ENCODE measurements at places on chromosomes 3 and 15.
A peak's percentile ranks its signal among the peaks of the same experiment; 100 is the strongest.

- H3K4me1 ChIP-seq = peaks cover 73% of the 10 kb centered on the region
- H3K27ac ChIP-seq = peak overlapping the region; percentile 70
Observed at GRCh38 chr3:100106531-100107141, 7.7 kb downstream of the FILIP1L start.

DNA sequence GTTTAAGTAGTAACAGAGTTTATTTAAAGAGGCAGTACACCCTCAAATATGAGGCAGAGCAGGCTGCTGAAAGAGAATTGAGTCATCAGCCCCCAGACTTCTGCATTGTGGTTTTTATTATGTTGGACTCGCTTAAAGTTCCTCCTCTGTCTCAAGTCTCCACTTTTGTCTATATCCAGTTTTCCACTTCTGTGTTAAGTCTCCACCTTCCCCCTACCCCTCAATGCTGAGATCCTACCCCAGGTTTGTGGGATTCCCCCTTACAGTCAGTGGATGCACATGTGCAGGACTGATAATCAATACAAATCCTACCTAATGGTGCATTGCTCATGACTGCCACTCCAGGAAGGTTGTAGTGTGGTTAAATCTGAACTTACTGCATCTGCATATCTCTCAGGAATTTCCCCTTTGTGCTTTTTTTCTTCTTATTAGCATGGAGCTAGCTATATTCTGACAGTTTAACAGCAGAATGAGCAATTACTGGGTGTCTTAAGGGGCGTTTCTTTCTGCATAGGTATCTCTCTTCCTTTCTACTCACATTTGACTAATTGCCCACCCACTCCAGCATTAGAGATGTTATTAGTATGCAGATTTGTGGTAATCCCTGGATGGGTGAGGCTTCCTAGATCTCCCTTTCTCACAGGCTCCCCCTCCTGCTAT, 11.9 kb upstream of the CD200R1L start:
- H3K36me3 ChIP-seq = no peaks in the 10 kb centered on the region
- H3K4me3 ChIP-seq = no peak overlapping the region
- DNase-seq = no peak
- H3K27me3 ChIP-seq = no peaks in the 10 kb centered on the region
- H3K4me1 ChIP-seq = no peaks in the 10 kb centered on the region

DNA sequence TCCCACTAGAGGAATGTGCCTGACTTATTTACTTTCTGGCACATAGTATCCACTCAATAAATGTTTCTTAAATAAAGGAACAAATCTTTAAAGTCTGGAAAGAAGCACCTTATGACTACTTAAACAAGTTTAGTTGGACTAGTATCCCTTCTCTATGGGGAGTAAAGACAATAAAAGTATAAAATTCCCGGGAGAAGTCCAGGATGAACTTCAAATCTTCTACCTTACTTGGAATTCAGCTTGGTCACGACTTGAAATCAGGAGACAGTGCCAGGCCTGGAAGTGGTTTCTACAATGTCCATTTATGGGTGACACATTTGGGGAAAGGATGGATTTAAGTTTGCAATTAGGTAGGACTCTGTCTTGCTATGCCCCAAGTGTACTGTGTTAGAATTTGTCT, 196.5 kb downstream of the NR1D2 start:
- peaks cover 25% of the 10 kb centered on the region for H3K4me1 ChIP-seq
- peaks cover 43% of the 10 kb centered on the region for H3K36me3 ChIP-seq
- no peak for DNase-seq
- peak overlapping the region; percentile 63 for H3K27ac ChIP-seq

DNA sequence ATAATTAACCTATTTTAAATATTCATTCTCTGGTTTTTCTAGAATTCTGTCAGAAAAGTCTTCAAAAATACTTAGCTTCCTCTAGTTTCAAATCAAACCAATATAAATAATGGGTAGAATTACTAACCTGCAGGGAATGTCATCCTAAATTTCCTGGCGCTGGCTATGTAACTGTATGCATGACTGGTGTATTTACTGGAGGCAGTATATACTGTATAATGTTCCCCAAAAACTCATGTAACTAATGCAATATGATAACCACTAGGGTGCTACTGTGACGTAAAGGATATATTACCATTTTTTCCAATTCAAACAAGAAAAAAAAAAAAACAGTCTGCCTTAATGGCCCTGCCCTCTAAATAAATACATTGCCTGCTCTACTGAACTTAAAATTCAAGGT, 407.5 kb downstream of the MECOM start:
- H3K27ac ChIP-seq = no peak overlapping the region
- DNase-seq = no peak
- H3K4me3 ChIP-seq = no peak overlapping the region
- H3K27me3 ChIP-seq = no peaks in the 10 kb centered on the region

- no peak for DNase-seq
- no peaks in the 10 kb centered on the region for H3K4me1 ChIP-seq
- H3K27ac ChIP-seq = no peak overlapping the region
- no peak overlapping the region for H3K4me3 ChIP-seq
- H3K36me3 ChIP-seq = no peaks in the 10 kb centered on the region
Observed at GRCh38 chr3:81624756-81625155, 136.7 kb downstream of the GBE1 start.

GRCh38 chr3:37417297-37418082, 243.1 kb upstream of the LRRFIP2 start:
- H3K27ac ChIP-seq = no peak overlapping the region
- DNase-seq = no peak
- H3K4me1 ChIP-seq = no peaks in the 10 kb centered on the region
- H3K36me3 ChIP-seq = peaks cover 23% of the 10 kb centered on the region
- no peaks in the 10 kb centered on the region for H3K27me3 ChIP-seq
